Memory B cell (primary cell): ENCODE measurements at places on chromosomes 5 and 9.

GRCh38 chr5:33238826-33239695 is 201.7 kb upstream of the TARS1 start:
- H3K27me3 ChIP-seq: no peaks in the 10 kb centered on the region
- H3K4me1 ChIP-seq: peaks cover 7% of the 10 kb centered on the region
- DNase-seq: no peak
- H3K4me3 ChIP-seq: no peak overlapping the region
- no peaks in the 10 kb centered on the region for H3K36me3 ChIP-seq

DNA sequence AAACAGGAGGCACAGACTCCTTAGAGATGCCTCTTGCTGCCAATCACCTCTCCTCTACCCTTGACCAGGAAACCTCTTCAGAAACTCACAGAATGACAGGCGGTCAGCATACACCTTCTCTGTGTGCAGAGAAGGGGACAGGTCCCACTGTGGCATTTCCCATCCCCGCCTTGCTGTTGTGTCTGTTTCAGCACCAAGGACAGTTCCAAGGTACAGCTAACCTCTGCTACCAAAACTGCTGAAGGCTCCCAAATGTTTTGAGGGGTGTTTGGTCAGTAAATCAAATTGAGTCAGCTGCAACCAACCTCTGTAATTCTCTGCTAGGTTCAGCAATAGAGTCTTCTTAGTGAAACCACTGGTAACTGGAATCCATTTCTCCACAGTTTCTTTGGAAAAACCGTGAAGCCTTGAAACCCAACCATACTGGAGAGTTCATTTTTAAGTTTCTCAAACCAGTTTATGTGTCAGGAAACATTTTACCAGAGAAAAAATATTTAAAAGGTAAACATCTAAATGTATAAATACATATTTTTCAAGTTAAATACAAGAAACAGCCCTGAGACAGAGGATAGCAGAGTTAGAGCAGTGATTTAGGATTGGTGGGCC is 122.0 kb downstream of the DRD1 start:
- no peak overlapping the region for H3K4me3 ChIP-seq
- peaks cover 5% of the 10 kb centered on the region for H3K27me3 ChIP-seq
- no peaks in the 10 kb centered on the region for H3K4me1 ChIP-seq
- no peak overlapping the region for H3K27ac ChIP-seq

GRCh38 chr9:78365748-78366697 is 69.1 kb downstream of the PSAT1 start:
- no peak overlapping the region for H3K4me3 ChIP-seq
- no peak overlapping the region for H3K27ac ChIP-seq
- DNase-seq: no peak
- no peaks in the 10 kb centered on the region for H3K4me1 ChIP-seq
- peaks cover 13% of the 10 kb centered on the region for H3K27me3 ChIP-seq

GRCh38 chr9:122056484-122056883 is 36.6 kb downstream of the TTLL11 start:
- no peaks in the 10 kb centered on the region for H3K27me3 ChIP-seq
- H3K4me3 ChIP-seq: no peak overlapping the region
- peaks cover 10% of the 10 kb centered on the region for H3K4me1 ChIP-seq
- peaks cover 26% of the 10 kb centered on the region for H3K36me3 ChIP-seq
- H3K27ac ChIP-seq: no peak overlapping the region
- DNase-seq: no peak

- no peak for DNase-seq
Measured at GRCh38 chr5:67238191-67238590, 41.6 kb upstream of the CD180 start.

DNA sequence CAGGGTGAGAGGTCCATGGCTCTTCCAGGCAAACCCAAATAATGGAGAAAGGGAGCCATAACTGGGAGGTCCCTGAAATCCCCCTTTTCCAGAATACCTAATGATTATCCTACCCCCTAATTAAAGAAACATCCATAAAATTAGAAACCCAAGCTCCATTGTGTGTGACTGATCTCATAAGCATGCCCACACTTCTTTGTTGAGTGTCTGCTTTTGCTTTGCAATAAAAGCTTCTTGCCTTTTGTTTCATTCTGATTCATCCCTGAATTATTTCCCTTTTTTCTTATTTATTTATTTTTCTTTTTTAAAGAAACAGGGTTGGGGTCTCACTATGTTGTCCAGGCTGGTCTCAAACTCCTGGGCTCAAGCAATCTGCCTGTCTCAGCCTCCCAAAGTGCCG is 33.1 kb downstream of the BTF3 start:
- no peak overlapping the region for H3K4me3 ChIP-seq
- no peak for DNase-seq
- H3K27ac ChIP-seq: no peak overlapping the region
- no peaks in the 10 kb centered on the region for H3K36me3 ChIP-seq
- peaks cover 3% of the 10 kb centered on the region for H3K4me1 ChIP-seq
